Bronchial epithelial cell (primary cell): ENCODE measurements at places on chromosomes 12 and 14. TPM values are rescaled to one million over a fixed set of nuclear protein-coding genes. Genes with fewer than 3 reads are reported as not detected.

GRCh38 chr14:25406818-25407217 is 356.9 kb upstream of the STXBP6 start:
- DNase-seq, result peak; percentile 29

GRCh38 chr14:70808416-70809224 is 693 bp downstream of the MAP3K9 start:
- no peak for DNase-seq

DNA sequence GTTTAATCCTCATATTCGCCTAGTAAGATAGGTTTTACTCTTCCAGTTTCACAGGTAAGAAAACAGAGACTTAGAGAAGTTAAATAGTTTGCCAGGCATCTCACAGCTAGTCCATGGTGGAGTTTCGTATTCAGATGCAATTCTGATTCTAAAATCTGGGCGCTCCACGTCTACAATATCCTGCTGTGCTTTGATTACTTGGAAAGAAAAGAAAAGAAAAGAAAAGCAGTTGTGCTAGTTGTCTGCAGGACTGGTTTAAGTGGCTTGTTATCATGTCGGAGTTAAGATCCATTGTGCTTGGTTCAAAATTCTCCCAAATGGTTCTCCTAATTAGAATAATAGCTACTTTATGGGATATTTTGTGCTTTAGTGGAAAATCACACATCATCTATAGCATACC is 18.6 kb downstream of the AKAP3 start:
- no peak for DNase-seq

DNA sequence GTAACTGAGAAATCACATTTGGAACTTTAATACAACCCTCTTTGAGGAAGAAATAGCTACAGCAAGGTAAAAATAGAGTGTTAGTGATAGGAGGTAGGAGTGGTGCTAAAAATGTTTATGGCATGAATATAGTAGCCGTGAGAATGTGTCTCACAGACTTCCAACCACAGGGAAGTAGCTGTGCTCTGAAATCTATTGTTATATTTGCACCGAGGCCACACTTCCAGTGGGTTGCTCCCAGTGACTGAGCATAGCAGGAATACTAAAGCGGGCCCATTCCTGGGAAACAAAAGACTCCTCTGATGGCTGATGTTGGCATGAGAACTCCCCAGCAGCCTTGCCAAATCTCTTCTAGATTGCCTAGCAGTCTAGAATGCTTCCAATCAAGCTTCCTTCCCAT is 174.1 kb upstream of the PLXNC1 start:
- no peak for DNase-seq

The P2RX2 gene
- total RNA-seq, result not detected in 2 replicates
